Hindlimb muscle (tissue), 1 donor: ENCODE measurements at places on chromosomes 7 and 10.

DNA sequence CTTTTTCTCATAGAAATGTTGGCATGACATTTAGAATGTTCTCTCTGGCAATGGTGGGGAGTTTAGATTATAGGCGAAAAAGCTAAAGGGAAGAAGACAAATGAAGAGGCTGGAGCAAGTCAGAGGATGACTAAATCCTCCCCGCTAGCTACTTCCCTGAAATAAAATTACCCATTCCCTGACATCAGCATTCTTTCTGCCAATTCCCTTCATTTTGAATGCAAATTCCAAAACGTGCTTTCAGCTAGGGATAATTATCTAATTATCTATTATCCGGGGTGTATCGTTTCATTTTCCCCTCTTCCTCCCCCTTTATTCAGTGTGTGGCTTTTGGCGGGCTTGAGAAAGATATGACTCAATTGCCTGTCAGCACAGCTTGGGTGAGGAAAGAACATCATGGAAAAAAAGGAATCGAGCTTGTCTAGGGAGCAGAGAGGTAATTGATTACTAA, 672.3 kb downstream of the TNS3 start:
- no peak for DNase-seq

DNA sequence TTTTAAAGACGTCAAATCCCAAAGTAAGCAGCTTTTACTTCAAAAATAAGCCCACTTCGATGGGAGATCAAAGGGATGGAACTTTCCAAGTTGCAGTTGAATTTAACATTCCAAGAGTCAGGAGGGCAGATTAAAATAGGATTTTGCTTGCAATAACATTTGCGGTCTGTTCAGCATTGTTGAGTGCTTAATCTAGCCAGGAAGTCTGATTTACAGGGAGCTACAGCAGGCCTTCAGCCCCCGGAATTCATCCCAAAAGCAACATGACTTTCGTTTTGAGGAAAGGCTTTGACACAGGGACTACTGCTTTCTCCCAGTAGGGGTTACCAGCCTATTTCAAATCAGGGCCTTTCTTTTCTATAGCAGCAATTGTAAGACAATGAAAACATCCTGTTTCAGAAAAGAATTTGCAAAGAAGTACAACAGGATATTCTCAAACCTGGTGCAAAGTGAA, 279.6 kb upstream of the PITRM1 start:
- DNase-seq: no peak

DNA sequence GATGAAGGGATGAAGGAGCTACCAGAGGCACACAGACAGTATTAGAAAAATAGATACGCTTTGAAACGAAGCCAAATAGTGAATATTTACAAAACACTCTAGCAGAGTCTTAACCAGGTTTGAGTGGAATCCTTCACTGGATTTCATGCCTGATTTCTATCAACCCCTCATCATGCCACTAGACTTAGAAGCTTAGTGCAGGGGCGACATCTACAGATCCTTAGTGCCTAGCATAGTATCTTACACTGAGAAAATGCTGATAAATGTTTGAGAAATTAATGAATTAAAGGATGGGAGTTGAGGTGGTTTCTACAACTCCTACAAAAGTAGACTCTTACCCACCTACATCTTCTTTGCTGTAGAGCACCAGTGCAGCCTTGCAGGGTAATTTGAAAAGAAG, 54.7 kb upstream of the CCNJ start:
- no peak for DNase-seq

DNA sequence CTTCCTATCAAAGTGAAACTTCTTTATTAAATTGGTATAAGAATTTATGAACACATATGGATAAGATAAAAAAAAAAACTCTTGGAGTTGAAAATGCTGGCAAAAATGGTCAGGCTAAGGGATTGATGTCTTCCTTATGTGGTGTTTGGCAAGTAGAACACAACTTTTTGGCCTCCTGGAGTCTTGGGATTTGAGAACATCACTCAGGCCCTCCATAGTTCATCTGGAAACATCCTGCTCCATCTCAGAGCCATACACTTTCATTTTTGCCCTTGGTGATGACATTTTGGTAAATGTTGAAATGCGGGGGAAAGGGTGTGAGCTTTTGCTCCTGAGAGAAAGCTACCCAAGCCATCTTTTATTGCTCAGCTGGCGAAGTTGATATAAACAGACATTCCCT, 27.5 kb upstream of the BTBD16 start:
- DNase-seq: no peak

DNA sequence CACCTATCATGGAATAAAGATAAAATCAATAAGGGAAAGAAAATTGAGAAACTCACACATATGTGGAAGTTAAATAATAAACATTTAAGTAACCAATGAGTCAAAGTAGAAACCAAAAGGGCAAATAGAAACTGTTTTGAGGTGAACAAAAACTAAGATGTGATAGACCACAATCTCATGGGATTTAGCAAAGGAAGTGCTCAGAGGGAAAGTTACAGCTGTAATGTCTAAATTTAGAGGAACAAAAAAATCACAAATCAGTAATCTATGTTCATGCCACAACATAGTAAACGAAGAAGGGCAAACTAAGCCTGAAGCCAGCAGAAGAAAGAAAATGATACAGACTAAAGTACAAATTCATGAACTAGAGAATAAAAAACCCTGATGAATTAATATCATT, 16.3 kb downstream of the CYP3A4 start:
- DNase-seq: no peak

GRCh38 chr7:8371742-8372141, 61.7 kb upstream of the NXPH1 start:
- no peak for DNase-seq

- no peak for DNase-seq
Measured at GRCh38 chr10:71736570-71736952, 17.0 kb upstream of the C10orf105 start.

GRCh38 chr7:22859641-22860290, 37.1 kb upstream of the TOMM7 start:
- no peak for DNase-seq

GRCh38 chr7:1425292-1426136, 33.8 kb downstream of the MICALL2 start:
- no peak for DNase-seq
